Activated naive CD8-positive, alpha-beta T cell treated with anti-CD3 and anti-CD28 coated beads, Interleukin-2, amount 50 U/mL, for 24 hours (primary cell): ENCODE measurements at places on chromosomes 7 and 10.
A peak's percentile ranks its signal among the peaks of the same experiment; 100 is the strongest.

DNA sequence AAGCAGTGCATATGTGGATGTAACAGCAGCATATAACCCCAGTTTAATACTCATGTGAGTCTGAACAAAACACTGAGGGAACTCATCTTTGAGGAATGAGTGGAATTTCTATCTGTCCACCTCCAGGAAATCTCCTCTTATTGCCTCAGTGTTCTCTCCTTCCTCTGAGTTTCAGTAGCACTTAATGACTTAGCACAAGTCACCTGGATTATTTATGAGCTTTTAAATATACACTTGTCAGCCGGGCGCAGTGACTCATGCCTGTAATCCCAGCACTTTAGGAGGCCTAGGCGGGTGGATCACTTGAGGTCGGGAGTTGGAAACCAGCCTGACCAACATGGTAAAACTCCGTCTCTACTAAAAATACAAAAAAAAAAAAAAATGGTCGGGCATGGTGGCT is 4.3 kb downstream of the LRRC20 start:
- DNase-seq, result no peak

DNA sequence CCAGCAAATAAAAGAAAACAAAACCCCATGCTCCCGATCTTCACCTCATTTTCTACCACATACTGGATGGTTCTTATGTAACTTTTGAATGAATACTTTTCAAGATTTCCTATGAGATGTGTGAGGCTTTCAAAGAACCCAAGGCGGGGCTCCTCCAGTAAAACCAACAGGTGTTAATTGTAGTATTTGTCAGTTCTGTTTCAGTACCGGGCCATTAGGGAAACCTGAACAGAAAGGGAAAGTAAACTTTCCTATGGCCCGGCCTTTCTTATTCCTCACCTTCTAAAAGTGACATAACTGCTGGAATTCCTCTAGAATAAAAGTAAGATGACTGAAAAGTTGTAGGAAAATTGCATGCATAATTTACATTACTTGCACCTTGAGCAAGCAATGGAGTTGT is 672.9 kb downstream of the MAGI2 start:
- no peak for DNase-seq

DNA sequence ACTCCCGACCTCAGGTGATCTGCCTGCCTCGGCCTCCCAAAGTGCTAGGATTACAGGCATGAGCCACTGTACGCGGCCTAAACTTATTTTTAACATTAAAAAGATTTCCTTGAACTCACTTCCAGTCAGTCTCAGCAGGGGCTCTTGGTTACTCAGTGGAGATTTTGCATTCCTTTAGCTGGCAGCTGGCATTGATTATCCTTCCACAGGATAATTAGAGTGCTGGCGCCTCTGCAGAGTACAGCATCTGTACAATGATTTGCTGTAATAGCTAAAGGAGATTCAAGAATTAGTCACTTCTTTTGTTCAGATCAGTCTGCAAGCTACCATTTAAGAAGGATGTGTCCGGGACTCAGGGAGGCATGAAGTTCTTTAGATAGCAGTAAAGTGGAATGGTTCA is 125.0 kb upstream of the NPY start:
- no peak for DNase-seq

DNA sequence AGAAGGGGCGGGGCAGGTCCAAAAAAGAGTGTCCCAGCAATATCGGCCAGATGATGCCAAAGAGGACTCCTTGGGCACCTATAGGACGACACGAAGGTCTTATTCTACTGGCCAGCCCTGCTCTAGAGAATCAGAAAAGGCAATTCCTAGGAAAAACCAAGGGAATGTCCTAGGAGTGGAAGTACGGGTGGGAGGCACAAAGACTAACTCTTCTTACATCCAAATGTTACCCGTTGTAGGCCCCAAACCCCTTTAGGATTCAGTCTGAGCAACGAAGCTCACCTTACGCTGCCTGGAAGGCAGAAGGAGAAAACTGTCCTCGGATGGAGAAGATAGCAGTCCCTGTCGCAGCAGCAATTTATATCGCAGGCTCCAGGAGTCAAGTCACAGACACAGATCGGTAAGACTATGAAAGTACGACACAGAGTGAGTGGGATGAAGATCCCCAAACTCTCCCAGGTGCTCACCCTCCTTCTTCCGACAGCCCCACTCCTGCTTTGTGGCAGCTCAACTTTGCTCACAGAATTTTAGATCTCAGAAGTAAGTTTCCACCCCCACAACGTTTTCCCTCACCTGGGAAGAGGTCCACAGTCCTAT is 558 bp downstream of the TCTN3 start:
- DNase-seq, result no peak

DNA sequence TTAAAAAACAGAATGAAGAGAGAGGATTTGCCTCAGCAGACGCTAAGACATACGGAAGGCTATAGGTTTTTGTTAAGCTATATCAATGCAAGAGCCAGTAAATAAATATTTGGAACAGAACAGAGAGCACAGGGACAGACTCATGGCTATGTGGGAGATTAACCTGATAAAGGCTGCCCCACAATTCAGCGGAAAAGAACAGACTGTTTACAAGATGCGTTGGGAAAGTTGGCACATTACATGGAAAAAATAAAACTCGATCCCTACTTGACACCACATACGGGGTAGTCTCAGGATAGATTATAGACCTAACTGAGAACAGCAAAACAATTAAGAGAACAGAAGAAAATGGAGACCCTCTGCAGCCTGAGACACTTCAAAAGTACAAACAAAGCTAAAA is 10.8 kb downstream of the KCNH2 start:
- no peak for DNase-seq

GRCh38 chr10:14837003-14837756 is 657 bp downstream of the CDNF start:
- no peak for DNase-seq

- DNase-seq, result no peak
Measured at GRCh38 chr10:125882596-125882995, 1.5 kb upstream of the DHX32 start.

GRCh38 chr10:120480848-120481247 is 23.8 kb downstream of the PLPP4 start:
- DNase-seq, result no peak

GRCh38 chr7:112748381-112748780 is 41.8 kb downstream of the TMEM168 start:
- DNase-seq, result no peak

GRCh38 chr7:17947620-17948019 is 7.3 kb upstream of the SNX13 start:
- no peak for DNase-seq

DNA sequence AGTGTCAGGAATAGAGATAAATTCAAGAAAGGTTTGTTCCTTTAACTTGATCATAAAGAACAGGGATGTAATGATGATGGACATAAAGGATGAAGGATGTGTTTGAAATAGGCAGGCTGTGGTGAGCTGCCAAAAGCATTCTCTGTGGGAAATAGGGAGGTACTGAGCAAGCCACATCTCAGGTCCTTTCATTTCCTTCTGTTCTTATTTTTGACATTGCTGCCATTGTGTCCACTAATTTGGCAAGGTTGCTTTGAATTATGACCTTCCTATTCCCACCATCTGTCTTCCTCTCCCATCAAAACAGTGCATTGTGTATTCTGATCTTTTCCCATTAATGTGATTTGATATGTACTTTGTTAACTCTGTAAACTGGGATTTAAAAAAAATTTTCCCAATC is 9.4 kb downstream of the SCRN1 start:
- no peak for DNase-seq

DNA sequence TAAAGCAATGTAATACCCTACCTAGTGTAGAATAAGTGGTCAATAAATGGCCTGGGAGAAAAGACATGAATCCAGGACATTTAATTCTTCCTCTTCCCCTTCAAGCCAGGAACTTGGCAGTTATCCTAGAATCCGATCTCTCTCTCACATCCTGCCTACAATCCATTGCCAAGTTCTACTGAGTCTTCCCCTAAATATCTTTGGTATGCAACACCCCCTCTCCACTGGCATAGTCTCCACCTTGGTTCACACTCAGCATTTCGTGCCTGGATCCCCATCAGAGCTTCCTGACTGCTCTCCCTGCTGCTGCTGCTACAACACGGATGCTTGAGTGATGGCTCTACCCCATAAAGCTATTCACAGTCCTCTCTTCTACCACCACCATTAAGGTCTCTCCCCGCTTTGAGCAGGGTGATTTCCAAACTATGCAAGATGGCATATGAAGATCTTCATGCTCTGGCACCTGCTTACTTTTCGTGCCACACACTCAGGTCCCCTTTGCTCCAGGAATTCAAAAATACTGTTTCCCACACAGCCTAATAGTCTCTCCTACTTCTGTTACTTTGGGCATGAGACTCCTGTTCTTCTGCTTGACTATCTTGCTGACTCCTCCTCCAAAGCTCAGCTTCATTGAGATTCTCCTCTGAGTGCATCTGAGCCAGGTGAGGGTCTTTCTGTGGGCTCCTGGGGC is 4.8 kb downstream of the ANK3 start:
- no peak for DNase-seq

- no peak for DNase-seq
Measured at GRCh38 chr10:122113161-122113944, 124.4 kb downstream of the TACC2 start.

DNA sequence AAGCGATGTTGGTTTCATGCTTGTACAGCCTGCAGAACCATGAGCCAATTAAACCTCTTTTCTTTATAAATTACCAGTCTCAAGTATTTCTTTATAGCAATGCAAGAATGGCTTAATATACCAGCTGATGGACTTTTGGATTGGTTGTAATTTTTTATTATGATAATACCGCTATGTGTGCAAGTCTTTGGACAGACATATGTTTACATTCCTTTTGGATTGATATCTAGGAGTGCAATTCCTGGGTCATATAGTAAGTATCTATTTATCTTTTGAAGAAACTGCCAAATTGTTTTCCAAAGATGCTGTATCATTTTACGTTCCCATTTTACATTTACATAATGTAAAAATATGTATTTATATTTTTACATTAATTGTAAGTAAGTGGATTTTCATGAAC is 81.2 kb upstream of the PIP4K2A start:
- DNase-seq, result no peak

GRCh38 chr7:1028775-1029636 is 15.3 kb upstream of the GPR146 start:
- DNase-seq, result peak; percentile 70

- no peak for DNase-seq
Measured at GRCh38 chr10:45582386-45582781, 90.2 kb downstream of the ZFAND4 start.

- DNase-seq, result no peak
Measured at GRCh38 chr10:72557362-72557761, 68.5 kb downstream of the MICU1 start.

DNA sequence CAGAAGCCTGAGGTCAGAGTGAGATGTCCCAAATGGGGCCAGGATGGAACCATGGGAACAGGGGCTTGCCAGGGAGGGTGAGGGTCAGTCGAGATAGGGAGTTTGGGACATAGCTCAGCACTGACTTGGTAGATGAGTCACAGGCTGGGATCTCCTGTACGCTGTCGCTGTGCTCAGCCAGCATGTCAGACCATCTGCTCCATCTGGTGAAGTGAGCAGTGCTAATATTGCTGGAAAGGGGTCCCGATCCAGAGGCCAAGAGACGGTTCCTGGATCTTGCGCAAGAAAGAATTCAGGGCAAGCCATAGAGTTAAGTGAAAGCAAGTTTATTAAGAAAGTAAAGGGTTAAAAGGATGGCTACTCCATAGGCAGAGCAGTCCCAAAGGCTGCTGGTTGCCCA is 505.6 kb downstream of the GALNT17 start:
- DNase-seq, result no peak

GRCh38 chr7:3151784-3152183 is 108.1 kb upstream of the CARD11 start:
- DNase-seq, result no peak
